ENCODE measurements at places on chromosomes 7 and 10.
A peak's percentile ranks its signal among the peaks of the same experiment; 100 is the strongest.

DNA sequence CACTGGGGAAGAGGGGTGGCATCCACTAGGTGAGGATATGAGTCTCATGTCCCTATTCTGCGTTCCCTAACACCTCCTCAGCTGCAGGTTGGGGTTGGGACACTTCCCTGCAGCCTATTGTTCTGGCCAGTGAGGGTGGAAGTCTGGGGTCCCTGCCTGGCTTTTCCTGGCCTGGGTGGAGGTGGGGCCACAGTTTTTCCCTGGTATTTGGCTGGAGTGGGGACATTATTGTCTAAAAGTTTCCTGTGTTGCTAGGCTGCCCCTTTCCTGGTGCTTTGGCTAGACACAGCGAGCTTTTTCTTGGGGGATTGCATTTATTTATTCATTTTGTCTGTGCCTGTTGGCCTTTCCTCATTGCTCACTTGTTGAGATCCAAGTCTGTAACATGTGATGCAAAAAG lies 559.5 kb upstream of the IGFBP3 start:
- no peak for DNase-seq

DNA sequence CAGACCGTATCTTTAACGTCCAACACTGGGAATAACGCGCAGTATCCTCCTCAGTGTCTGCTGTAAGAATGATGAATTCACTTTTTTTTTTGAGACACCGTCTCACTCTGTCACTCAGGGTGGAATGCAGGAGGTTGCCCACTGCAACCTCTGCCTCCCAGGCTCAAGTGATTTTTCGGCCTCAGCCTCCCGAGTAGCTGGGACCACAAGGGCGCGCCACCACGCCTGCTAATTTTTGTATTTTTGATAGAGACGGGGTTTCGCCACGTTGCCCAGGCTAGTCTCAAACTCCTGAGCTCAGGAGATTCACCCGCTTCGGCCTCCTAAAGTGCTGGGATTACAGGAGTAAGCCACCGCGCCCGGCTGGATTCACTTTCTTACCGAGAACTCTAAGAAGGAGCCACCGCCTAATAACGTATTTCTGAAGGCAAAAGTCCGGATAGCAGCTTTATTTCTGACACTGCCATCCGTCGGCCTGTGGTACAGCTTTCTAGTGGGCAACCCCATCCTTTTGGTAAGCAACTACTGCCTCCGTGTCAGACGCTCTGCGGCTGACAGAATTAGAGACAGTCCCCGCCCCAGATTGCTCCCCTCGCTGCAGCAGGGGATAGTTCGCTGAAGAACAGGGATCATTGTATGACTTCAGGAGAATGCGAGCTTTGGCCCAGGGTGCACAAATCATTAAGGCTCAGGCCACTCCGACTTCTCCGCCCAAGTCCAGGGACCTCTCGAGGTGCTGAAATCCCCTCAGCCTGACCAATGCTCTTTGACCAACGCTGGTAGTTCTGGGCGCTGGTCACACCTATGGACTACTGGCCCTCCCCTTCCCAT lies 662 bp downstream of the POLR3A start:
- no peak for DNase-seq

GRCh38 chr7:96997512-96998032 lies 7.8 kb upstream of the DLX6 start:
- no peak for DNase-seq

- DNase-seq, result no peak
Observed at GRCh38 chr10:11280187-11280932, 262.7 kb downstream of the CELF2 start.

- no peak for DNase-seq
Observed at GRCh38 chr10:25641595-25641994, 292.4 kb upstream of the MYO3A start.

GRCh38 chr10:69243817-69244216 lies 23.7 kb downstream of the HKDC1 start:
- DNase-seq, result no peak

GRCh38 chr10:96043033-96043892 lies at the start of gene CCNJ:
CCNJ (plus strand) TSS chr10:96043583; CDS start chr10:96044394, 811 bp downstream.
- peak; percentile 74 for DNase-seq

- DNase-seq, result no peak
Observed at GRCh38 chr10:88190540-88191235, 327.3 kb downstream of the PTEN start.

DNA sequence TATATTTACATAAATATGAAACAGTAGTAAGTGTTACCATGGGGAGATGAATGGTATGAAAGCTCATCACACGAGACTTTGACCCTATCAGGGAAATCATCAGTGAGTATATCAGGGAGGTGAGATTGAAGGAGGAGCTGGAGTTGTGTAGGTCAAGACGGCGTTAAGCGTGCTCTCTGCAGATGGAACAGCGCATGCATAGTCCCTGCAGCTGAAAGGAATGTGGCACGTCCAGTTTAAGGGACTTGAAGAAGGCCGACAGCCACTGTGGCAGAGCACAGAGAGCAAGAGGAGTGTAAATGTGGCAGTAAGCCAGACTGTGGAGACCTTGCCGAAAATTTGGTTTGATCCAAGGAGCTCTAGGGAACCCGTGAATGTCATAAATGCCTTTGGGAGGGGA lies 38.9 kb downstream of the POU6F2 start:
- no peak for DNase-seq

DNA sequence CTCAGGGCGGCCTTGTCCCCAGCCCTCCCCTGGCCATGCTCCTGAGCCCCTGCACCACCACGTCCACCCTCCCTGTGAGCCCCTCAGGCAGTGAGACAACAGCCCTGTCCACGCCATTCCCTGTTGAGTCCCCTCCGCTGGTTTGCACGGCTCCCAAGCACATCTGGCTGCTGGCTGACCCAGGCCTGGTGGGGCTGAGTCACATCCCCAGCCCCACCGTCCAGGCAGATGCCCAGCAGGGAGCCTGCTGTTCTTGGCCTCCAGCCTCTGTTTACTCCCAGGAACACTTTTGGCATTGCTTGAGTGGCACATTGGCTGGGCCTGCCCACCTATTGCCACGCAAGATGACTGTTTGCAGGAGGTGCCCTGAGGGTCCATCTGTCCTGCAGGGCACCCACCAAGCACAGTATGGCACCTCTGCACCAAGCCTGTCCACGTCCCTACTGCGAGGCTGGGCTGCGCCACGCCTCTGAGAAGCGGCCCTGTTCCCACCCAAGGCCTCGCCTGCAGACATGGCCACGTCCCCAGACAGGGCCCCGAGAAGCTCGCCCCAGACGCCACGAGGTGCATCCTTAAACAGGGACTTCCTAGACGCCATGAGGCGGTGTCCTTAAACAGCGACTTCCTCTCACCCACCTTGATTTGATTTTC lies 48.4 kb upstream of the INPP5A start:
- no peak for DNase-seq

- DNase-seq, result no peak
Observed at GRCh38 chr10:24463611-24464426, 254.9 kb downstream of the KIAA1217 start.

GRCh38 chr10:131996466-131997365 lies 15.0 kb upstream of the BNIP3 start:
- no peak for DNase-seq

- DNase-seq, result no peak
Observed at GRCh38 chr10:63539994-63540393, 18.8 kb downstream of the REEP3 start.

GRCh38 chr7:25672496-25672895 lies 444.2 kb upstream of the NPVF start:
- no peak for DNase-seq

GRCh38 chr7:111380945-111381344 lies 181.3 kb downstream of the IMMP2L start:
- DNase-seq, result no peak

DNA sequence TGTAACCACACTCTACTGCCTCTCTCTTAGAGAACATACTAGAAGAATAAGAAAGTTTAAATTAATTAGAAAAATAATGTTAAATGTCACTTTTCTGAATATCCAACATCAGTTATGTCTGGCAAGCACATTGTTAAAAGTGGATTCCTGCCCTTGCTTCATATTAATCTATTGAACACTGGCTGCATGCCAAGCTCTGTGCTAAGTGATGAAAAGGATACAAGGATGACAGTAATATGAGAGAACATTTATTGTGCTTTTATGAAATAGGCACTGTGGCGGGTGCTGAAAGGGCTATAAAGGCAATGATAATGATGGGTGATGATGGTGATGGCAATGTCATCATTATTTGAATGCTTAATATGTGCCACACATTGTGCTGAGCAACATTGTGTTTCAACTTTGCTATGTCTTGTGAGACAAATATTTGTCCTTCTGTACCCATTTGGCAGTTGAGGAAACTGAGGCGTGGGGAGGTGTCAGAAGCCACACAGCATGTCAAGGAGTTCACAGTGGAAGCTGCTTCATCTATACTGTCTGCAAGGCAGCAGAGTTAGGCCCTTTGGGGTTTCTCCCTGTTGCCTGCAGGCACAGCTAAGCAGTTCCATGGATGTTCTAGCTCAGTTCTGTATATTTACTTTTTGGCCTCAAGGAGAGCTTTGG lies 64.2 kb upstream of the RAPGEF5 start:
- DNase-seq, result no peak

DNA sequence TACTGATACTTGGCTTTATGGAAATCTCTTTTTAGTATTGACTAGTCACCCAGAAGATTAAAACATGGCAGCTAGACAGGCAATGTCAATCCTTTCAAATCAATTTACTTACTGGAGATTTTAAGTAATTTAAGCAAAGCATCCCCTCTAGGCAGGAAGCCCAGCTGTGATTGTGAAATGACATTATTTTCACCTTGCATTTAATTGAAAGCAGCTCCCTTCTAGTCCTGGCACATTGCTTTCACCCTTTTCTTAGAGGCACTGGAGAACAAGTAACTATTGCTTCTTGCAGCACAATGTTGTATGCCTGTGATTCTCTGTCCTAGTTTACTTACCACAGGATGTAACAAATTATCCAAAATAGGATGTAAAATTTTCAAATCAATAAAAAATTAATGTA lies 13.3 kb downstream of the ST7 start:
- DNase-seq, result no peak

- DNase-seq, result no peak
Observed at GRCh38 chr10:69398466-69398865, 18.3 kb downstream of the TACR2 start.

DNA sequence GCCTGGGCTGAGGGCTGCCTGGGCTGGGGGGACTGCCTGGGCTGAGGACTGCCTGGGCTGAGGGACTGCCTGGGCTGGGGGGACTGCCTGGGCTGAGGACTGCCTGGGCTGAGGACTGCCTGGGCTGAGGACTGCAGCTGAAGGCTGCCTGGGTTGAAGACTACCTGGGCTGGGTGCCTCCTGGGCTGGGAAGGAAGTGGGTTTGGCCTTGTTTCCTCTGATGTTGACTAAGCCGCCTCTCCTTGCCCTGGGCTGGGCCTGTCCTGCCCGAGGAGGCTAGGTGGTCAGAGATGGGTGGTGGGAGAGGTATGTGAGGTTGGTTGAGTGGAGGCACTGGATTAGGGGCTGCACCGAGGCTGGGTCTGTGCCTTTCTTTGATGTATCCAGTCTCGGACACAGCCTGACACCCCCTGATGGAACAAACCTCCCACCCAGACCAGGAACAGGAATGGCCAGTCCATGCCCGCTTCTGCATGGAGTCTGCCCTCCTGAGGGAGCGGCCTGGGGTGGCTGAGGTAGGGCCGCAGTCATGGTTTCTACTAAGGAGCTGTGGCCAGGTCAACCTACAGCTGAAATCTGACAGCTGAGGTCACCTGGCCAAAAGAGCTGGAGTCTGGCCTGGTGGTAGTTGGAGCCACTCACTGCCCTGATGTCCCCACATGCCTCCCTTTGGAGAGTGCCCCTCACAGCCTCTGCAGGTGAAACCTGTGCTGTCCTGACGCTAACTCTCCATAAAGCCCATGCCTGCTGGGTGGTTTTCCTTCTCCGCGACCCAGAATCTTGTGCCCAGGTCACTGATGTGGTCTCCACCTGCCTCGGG lies 22.3 kb downstream of the SCART1 start:
- DNase-seq, result no peak

DNA sequence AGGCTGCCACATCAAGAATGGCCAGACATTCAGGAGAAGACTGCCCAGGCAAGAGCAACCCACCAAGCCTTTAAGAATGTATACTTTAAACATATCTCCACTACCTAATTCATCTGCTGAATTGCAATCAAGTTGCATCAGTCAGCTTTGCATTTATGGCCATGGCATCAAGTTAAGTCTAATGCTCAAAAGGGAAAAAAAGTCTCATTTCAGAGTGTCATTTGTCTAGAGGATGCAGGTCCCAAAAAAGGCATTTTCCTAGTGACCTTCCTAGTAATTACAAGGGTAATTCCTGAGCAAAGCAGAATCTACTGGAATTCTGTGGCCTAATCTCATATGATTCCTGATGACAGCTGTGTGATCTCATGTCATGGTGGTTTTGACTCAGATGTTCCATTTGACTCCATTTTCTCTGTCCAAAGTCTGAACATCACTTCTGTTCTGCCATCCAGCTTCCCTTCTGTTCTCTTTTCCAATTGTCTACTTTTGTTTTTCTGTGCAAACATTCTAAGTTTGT lies 7.3 kb upstream of the CABCOCO1 start:
- no peak for DNase-seq

- DNase-seq, result no peak
Observed at GRCh38 chr7:106858618-106859532, 6.2 kb upstream of the PIK3CG start.

DNA sequence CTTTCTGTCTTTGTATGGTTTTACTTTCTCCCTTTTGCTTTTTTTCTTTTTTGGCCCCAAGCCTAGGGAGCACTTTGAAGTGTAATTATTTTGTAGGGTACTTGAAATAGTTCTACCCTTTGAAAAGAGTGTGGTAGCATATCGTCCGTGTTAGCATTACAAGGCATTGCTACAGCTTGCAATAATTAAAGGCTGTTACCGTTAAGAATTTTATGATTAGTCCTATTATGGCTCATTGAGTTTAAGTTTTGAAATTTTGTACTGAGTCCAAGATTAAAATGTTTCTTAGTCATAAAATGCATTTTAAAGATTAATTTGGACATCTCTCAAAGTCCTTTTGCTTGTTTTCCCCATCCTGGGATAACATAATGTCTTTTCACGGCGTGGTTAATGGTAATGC lies 490.0 kb upstream of the LRRN3 start:
- no peak for DNase-seq

GRCh38 chr10:93413252-93413689 lies 68.9 kb downstream of the MYOF start:
- DNase-seq, result no peak

DNA sequence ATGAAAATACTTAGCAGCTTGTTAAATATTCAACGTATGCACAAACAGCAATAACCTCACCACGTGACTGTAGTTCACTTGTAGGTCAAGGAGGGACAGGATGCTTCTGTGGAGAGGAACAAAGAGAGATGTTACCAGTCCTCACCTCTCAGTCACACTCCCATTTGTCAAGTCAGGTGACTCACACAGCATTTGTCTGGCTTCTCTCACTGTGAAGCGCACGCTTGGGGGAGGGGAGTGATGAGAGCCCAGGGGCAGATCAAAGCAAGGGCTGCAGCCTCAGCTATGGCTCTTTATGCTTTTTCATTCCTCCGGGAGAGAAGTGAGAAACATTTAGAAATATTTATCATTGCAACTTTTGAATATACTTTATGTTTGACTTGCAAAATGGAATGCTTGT lies 2.9 kb upstream of the RBM20 start:
- no peak for DNase-seq
